Esophagus squamous epithelium (tissue), 5 donors: ENCODE measurements at places on chromosomes 11 and 22.

DNA sequence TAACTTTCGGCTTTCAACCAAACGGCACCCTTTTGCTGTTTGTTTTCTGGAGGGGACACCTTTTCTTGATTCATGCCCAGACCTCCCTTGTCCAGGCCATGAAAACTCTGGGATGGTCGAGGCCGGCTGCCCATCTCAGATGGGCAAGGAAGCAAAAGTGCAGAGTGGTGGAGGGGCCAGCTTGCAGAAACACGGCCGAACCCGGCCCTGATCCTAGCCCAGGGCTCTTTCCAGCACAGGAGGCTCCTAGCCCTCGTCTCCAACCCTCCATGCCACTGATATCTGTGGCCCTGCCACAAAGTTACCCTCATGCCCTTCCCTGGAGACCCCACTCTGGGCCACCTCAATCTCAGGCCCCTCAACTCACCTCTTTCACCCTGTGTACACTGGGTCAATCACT lies 18.9 kb upstream of the SLC22A12 start:
- DNase-seq = no peak

- no peak for DNase-seq
Measured at GRCh38 chr11:36362902-36363301, 66.8 kb downstream of the PRR5L start.

GRCh38 chr11:134857035-134857434 lies 445.0 kb upstream of the B3GAT1 start:
- DNase-seq = no peak

GRCh38 chr11:123425367-123425766 lies 4.7 kb upstream of the GRAMD1B start:
- no peak for DNase-seq

- DNase-seq = no peak
Measured at GRCh38 chr22:41620589-41621098, at the start of gene DESI1. TSS of gene DESI1 (minus strand) at chr22:41621043. CDS start at chr22:41620839, 204 bp downstream.

GRCh38 chr11:68503792-68504191 lies 43.2 kb downstream of the PPP6R3 start:
- DNase-seq = no peak

DNA sequence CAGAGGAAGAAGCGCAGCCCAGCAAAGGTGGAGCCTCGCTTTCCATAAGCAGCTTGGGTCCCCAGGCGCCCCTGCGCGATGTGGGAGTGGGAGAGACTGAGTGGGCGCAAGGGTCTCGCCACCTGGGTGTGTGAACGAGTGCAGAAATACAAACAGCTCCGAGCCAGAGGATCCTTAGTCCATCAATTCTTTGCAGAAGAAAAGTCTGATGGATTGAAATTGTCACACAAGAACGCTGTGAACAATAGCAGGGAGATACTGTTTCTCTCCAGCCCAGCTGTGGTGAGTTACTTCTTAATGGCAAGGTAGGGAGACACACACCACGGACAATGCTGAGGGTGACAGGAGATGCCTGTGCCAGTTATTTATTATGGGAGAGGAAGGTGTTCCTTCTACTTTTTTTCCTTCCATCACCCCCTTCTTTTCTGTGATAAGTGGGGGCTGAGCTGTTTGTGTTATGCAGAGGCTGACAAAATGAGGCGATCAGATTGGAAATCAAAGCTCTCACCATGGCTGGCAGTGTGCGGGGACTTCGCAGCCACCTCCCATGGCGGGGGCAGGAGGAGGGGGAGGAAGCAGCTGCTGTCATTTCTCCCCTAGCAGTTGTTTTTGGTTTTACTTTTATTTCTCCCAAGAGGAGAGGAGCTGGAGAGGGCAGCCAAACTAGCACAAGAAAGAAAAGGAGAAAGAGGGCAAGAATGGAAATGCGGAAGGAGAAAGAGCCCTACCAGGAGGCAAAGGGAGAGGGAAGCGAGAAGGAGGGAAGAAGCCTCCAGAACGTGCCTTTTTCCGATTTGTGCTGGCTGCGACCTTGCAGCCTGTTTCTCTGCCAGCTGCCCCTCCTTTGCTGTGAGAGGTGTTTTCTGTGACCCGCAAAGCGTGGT lies 755.8 kb downstream of the NTM start:
- DNase-seq = no peak

DNA sequence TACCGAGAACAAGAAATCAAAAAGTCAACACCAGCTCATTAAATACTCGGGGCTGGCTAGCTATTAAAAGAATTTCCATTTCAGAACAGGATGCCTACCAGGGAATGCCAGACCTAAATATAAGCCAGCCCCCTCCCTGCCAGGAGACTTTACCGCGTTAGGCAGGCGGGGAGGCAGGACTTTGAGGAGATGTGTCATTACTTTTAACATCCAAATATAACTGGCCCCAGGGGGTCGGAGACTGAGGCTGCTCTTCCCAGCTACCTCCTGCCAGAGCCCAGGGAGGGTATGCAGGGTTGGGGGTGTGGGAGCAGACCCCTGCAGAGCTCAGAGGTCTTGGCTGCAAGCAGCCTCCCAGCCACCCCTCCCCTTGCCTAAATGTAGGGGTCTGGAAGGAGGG lies 183.5 kb downstream of the DSCAML1 start:
- DNase-seq = no peak

- DNase-seq = no peak
Measured at GRCh38 chr11:19311308-19312030, 70.7 kb upstream of the E2F8 start.

GRCh38 chr22:30305519-30305905 lies 16.2 kb upstream of the CASTOR1 start:
- no peak for DNase-seq

GRCh38 chr11:10911907-10912306 lies 54.1 kb upstream of the ZBED5 start:
- DNase-seq = no peak

DNA sequence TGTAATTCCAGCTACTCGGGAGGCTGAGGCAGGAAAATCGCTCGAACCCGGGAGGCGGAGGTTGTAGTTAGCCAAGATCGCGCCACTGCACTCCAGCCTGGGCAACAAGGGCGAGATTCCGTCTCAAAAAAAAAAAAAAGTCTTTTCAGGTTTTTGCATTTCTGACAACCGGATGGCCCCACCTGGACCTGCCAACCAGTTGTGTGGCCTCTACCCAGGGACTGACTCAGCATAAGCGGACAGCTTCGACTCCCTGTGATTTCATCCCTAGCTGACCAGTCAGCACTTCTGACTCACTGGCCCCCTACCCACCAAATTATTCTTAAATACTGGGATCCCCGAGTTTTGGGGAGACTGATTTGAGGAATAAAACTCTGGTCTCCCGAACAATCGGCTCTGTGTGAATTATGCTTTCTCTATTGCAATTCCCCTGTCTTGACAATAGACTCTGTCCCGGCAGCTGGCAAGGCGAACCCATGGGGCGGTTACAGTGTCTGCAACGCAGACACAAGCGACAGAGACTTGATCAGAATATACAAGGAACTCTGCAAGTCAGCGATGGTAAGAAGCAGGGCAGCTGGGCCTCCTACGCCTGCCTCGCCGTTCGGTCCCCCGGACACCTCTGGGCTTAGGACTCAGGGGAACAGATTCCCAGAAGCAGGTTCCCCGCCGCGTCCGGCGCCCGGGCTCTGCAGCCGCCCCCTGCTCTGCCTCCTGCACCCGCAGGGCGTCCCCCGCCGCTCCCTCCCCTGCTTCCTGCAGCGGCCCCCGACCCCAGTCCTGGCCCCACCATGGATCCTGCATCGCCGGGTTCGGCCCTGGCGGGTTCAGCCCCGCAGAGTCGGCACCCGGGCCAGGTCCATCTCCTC lies 741 bp upstream of the TALDO1 start:
- no peak for DNase-seq

DNA sequence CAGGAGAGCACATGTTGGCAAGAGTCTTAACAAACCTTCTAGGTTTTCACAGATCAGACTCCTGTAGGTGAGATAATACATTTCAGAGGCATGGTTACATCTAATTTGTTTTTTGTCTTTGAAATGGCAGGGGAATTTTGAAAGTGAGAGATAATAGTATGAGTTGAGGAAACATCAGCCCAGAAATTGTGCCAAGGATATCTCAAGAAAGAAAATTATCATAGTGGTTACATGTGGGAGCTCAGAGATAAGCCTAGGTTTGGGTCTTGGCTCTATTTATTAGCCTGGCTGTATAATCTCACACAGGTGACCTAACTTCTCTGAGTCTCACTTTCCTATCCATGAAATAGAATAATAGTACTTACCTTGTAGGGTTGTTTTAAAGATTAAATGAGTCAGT lies 443 bp downstream of the BTBD18 start:
- DNase-seq = no peak

- DNase-seq = no peak
Measured at GRCh38 chr11:69130654-69131053, 25.1 kb upstream of the SMIM38 start.

DNA sequence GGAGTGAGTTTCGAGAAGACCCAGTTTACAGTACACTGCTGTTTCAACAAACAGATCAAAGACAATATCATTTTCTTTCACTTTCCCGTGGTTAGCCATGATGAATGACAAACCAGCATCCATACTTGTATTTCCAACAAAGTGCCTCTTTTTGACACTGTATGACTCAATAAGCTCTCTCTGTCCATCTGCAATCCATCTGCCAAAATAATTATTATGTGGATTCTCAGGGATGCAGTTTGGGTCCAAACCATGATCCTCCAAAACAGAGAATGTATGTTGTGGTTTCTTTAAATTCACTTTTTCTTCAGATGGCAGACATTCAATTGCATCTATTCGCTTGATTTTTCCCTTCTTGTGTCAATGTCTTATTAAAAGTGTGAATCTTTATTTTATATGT lies 37.8 kb upstream of the RASD2 start:
- no peak for DNase-seq

- no peak for DNase-seq
Measured at GRCh38 chr22:33897448-33897835, 22.8 kb downstream of the LARGE1 start.

- DNase-seq = no peak
Measured at GRCh38 chr11:23859087-23859486, 637.8 kb upstream of the LUZP2 start.

- DNase-seq = no peak
Measured at GRCh38 chr11:128846985-128847384, 20.1 kb downstream of the KCNJ1 start.

- no peak for DNase-seq
Measured at GRCh38 chr11:67400251-67400941, 1.3 kb downstream of the PPP1CA start.

DNA sequence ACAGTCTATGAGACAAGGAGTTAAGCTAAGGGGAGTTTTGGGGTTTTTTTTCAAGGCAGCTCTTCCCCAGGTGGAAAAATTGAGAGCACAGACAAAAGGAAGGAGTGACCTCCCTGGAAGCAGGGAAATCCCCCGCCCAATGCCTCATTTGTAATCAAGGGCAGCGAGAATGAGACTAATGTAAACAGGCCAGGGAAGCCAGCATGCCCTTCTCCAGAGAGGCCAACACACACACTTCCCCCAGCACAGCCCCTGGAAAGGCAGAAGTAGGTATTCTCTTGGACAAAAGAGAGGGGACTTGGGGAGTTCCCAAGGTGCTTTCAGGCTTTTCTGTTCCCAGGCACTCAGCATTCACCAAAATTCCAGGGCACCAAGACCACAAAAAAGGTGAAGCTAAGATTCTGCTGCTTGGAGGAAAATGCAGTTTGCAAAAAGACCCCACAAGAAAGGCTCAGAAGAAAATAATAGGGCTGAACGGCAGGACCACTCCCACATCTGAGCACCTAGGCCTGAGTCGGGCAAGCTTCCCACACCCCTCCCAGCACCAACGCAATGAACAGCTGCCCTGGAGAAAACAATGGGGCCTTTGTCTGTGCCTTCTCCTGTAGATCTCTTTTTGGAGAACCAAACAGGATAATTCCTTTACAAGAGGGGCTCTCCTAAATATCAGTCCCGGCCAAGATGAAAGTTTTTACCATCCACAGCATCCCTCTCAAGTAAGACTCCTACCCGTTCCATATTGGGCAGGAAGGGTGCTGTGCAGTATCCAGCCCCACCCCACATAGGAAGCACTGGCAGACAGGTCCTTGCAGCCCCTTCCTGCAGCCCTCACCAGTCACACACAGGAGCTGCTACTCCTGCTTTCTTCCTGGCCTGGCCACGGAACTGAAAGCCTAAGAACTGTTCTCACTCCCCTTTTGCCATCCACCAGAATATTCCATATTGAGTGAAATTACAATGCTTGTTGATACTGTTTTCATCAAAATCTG lies 70.7 kb upstream of the AKIP1 start:
- no peak for DNase-seq

DNA sequence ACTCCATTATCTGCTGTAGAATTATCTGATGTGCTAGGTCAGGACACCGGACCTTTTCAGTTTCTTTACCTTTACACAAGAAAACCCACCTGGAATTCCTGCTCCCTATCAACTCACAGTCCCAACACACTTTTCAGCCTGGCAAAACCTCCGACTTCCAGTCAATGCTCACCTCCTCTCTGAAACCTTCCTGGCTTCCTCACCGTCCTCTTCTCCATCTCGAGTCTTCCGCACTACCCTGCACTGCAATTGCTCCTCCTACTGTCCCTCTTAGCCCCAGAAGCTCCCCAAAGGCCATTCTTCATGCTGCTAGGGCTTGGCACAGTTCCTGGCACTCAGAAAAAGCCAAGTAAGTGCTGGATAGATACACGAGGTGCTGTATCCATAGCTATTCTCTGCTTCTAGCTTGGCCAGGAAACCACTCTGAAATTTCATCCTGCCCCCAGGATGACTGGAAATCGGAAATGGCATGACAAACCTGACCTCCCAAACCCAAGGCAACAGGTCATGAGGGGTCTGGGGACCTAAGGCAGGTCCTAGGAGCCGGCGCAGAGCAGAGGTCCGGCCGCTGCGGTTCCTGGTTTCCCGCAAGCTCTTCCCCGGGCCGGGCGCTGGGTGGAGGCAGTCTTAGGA lies 702 bp downstream of the SYN3 start:
- DNase-seq = no peak

GRCh38 chr11:16346975-16347374 lies 9.4 kb downstream of the SOX6 start:
- no peak for DNase-seq

GRCh38 chr11:82233201-82233600 lies 500.5 kb downstream of the FAM181B start:
- DNase-seq = no peak

DNA sequence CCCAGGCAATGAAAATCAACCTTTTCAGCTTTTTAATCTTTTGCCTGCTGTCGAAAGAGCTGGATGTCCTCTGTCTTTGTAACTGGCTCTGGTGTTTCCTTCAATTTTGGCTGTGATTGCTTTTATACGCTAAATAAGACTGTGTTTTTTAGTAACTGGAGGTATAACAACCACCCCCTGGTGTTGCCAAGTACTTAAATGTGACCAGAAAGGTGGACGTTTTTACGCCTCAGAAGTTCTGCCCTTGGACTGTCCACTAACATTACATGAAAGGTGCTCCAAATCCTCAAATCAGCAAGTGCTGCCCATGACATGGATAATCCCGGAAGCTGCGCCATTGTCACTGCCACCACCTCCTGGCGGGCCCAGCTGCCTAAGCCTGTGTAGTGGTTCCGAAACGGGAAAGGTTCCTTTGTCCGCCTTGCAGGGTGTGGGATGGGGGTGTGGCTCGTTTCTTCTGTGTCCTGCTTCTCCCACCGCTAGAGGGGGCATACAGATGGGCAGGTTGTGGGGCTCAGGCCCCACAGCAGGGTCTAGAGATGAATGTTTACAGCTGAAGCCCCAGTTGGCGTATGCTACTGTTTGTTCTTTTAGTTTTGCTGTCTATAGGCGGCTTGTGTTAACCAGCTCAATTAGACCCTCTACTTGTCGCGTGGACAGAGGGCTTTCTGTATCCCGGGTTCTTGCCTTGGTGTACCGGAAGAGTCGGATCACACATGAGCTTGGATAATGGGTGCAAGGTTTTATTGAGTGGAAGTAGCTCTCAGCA lies 82.2 kb upstream of the SEPTIN5 start:
- DNase-seq = no peak
